Stimulated activated naive B cell treated with anti-CD40 and anti-IgM and Interleukin-4, amounts not matched to agents 10 μg/mL and 1 μg/mL and 100 μg/mL, for 72 hours (primary cell): ENCODE measurements at places on chromosomes 2 and 18.

DNA sequence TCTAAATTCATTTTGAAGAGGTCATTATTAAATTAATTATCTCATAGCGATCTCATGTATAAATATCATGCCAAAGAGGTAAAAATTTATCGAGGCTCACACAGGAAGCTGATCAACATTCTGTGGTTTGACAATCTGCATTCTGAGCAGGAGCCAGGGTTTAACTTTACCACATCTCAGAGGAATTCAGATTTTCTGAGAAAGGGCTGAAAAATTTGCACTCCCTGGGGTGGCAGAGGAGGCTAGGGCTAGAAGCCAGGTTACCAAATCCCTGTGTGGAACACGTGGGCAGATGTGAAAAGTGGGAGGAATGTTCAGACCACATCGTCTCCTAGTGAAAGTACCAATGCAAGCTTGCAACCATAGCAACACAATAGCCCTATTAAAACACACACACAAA lies 63.5 kb upstream of the CTLA4 start:
- peaks cover 38% of the 10 kb centered on the region for H3K27me3 ChIP-seq
- no peak overlapping the region for H3K4me3 ChIP-seq
- H3K4me1 ChIP-seq = peaks cover 13% of the 10 kb centered on the region

GRCh38 chr2:132419235-132419634 lies 2.6 kb downstream of the GPR39 start:
- H3K4me3 ChIP-seq = no peak overlapping the region
- peaks cover 23% of the 10 kb centered on the region for H3K27me3 ChIP-seq
- no peak for DNase-seq
- peaks cover 3% of the 10 kb centered on the region for H3K36me3 ChIP-seq

- H3K4me1 ChIP-seq = no peaks in the 10 kb centered on the region
- H3K36me3 ChIP-seq = no peaks in the 10 kb centered on the region
- DNase-seq = no peak
- no peak overlapping the region for H3K4me3 ChIP-seq
- H3K27ac ChIP-seq = no peak overlapping the region
- no peaks in the 10 kb centered on the region for H3K27me3 ChIP-seq
Observed at GRCh38 chr2:212667751-212668316, 129.2 kb upstream of the ERBB4 start.

DNA sequence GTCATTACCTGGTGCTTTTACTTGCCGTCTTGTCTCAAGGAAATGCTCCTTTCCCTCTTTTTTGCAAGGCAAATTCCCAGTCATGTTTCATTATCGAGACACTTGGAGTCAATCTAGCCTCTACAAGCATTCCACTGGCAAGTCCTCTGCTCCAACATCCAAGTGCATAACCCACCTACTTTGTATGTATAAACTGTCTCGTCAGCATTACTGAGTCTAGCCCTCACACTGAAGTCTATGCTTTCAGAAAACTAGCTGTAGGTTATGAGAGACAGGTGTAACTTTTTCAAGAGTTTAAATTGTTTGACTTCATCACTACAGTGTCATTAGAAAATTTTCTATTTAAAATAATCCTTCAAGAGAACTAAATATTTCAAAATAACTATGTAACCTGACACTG lies 319.2 kb downstream of the NBAS start:
- no peak overlapping the region for H3K4me3 ChIP-seq
- H3K27ac ChIP-seq = no peak overlapping the region
- H3K27me3 ChIP-seq = no peaks in the 10 kb centered on the region
- H3K36me3 ChIP-seq = peaks cover 19% of the 10 kb centered on the region

- H3K27ac ChIP-seq = no peak overlapping the region
- H3K27me3 ChIP-seq = peaks cover 43% of the 10 kb centered on the region
- no peaks in the 10 kb centered on the region for H3K4me1 ChIP-seq
- DNase-seq = no peak
Observed at GRCh38 chr2:95001051-95001562, 24.4 kb upstream of the MAL start.

- no peak for DNase-seq
- H3K4me3 ChIP-seq = no peak overlapping the region
- no peaks in the 10 kb centered on the region for H3K36me3 ChIP-seq
- no peak overlapping the region for H3K27ac ChIP-seq
- H3K27me3 ChIP-seq = peaks cover 29% of the 10 kb centered on the region
Observed at GRCh38 chr2:218077464-218078216, 8.6 kb downstream of the RUFY4 start.

- no peak for DNase-seq
- H3K27ac ChIP-seq = no peak overlapping the region
- peaks cover 20% of the 10 kb centered on the region for H3K4me1 ChIP-seq
- H3K36me3 ChIP-seq = peaks cover 9% of the 10 kb centered on the region
Observed at GRCh38 chr2:239361311-239361642, 39.5 kb downstream of the HDAC4 start.

- H3K36me3 ChIP-seq = no peaks in the 10 kb centered on the region
- H3K4me1 ChIP-seq = peaks cover 3% of the 10 kb centered on the region
- no peak for DNase-seq
- H3K27ac ChIP-seq = no peak overlapping the region
- no peak overlapping the region for H3K4me3 ChIP-seq
Observed at GRCh38 chr2:85804583-85804982, 50.8 kb downstream of the ATOH8 start.

GRCh38 chr18:35983147-35983546 lies 10.7 kb downstream of the RMP24 start:
- no peak for DNase-seq
- no peaks in the 10 kb centered on the region for H3K4me1 ChIP-seq
- H3K27me3 ChIP-seq = no peaks in the 10 kb centered on the region
- H3K27ac ChIP-seq = no peak overlapping the region
- no peak overlapping the region for H3K4me3 ChIP-seq
- H3K36me3 ChIP-seq = peaks cover 47% of the 10 kb centered on the region

GRCh38 chr2:126059379-126059778 lies 596.6 kb upstream of the GYPC start:
- no peak for DNase-seq
- no peaks in the 10 kb centered on the region for H3K4me1 ChIP-seq
- H3K36me3 ChIP-seq = no peaks in the 10 kb centered on the region
- no peak overlapping the region for H3K27ac ChIP-seq
- no peaks in the 10 kb centered on the region for H3K27me3 ChIP-seq
- no peak overlapping the region for H3K4me3 ChIP-seq

DNA sequence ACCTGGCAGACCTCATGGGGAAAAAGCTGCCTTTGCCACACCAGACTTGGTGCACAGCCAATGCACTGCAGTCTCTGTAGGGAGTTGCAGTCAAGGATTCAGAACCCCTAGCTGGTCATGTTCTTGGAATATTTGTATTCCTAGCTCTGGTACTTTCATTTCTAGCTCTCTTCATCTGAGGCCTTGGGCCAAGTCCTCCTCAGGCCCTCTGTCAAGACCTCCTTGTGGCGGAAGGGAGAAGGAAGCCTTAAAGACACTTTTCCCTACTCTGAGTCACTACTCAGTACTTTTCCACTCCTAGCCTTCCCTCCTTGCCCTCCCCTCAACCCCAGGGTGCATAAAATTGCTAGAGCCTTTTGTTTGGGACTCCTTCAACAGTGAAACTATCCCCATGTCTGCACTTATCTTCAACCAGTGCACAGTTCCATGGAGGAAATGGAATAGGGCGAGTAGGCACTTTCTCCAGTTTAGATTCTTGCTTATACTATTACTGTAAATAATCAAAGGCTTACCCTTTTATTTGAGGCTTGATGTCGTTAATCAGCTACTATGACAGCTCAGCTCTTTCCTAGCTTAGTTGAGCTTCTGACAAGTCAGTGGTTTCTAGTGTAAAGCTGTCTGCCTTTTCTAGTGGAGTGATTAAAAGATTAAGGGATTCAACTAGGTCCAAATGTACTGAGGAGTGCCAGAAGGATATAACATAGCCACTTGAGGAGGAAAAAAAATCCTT lies 15.8 kb downstream of the M1AP start:
- no peak overlapping the region for H3K27ac ChIP-seq
- DNase-seq = no peak
- H3K36me3 ChIP-seq = no peaks in the 10 kb centered on the region
- no peaks in the 10 kb centered on the region for H3K4me1 ChIP-seq

- DNase-seq = no peak
- peaks cover 22% of the 10 kb centered on the region for H3K4me1 ChIP-seq
- H3K27ac ChIP-seq = no peak overlapping the region
- H3K4me3 ChIP-seq = no peak overlapping the region
- H3K27me3 ChIP-seq = peaks cover 12% of the 10 kb centered on the region
Observed at GRCh38 chr2:69947325-69947931, 14.0 kb downstream of the ASPRV1 start.

DNA sequence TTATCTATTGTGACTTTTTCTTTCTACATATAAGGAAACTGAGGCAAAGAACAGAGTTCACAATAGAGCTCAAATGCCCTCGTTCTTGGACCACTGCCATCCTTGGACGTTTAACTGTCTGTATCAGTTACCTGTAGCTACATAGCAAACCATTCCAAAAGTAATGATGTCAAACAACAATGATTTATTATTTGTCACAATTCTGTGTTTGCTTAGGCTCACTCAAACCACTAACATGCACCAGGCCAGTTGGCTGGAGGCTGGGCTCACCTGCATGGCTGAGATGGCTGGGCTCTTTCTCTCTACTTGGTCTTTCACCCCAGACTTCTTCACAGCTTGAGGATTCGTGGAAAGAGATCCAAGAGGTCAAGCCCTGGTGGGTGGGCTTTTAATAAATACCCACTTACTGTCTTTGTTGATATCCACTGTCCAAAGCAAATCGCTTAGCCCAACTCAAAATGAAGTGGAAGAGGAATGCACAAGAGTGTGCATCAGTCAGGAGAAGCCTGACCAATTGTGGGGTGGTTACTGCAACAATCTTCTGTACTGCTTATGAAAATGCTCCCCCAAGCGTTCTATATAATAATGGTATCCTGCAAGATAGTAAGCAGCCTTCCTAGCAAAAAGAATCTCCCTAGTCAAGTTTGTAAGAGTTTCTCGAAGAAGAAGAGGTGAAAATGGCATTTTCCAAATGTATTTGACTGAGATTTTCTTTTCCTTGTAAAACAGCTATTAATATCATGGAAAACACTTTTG lies 163.5 kb upstream of the NT5C1B start:
- no peaks in the 10 kb centered on the region for H3K36me3 ChIP-seq
- DNase-seq = no peak
- H3K4me3 ChIP-seq = no peak overlapping the region

GRCh38 chr2:12325806-12326205 lies 390.9 kb upstream of the TRIB2 start:
- H3K27ac ChIP-seq = no peak overlapping the region
- no peaks in the 10 kb centered on the region for H3K36me3 ChIP-seq
- no peak overlapping the region for H3K4me3 ChIP-seq

DNA sequence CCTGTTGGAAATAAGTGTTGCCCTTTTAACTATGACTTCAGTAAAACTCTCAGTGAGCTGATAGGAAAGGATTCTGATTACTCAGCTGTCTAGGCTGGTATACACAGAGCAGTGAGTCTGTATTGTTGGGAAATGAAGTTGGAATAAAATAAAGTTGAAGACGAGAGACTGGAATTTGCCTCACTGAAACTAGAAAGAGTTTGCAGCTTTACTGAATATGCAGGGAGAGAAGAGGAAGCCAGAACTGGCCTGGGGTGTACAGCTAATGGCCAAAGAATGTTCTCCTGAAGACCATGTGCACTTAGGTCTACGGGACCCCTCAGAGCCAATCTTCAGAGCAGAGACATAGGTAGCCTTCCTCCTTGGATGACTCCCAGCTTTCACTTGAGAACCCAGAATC lies 26.5 kb downstream of the EIF4E2 start:
- DNase-seq = no peak
- H3K27ac ChIP-seq = no peak overlapping the region

GRCh38 chr2:73072416-73072815 lies 904 bp upstream of the SFXN5 start:
- peak overlapping the region; percentile 94 for H3K27ac ChIP-seq
- peaks cover 3% of the 10 kb centered on the region for H3K36me3 ChIP-seq
- H3K4me1 ChIP-seq = peaks cover 22% of the 10 kb centered on the region
- peak overlapping the region; percentile 88 for H3K4me3 ChIP-seq
- no peak for DNase-seq

DNA sequence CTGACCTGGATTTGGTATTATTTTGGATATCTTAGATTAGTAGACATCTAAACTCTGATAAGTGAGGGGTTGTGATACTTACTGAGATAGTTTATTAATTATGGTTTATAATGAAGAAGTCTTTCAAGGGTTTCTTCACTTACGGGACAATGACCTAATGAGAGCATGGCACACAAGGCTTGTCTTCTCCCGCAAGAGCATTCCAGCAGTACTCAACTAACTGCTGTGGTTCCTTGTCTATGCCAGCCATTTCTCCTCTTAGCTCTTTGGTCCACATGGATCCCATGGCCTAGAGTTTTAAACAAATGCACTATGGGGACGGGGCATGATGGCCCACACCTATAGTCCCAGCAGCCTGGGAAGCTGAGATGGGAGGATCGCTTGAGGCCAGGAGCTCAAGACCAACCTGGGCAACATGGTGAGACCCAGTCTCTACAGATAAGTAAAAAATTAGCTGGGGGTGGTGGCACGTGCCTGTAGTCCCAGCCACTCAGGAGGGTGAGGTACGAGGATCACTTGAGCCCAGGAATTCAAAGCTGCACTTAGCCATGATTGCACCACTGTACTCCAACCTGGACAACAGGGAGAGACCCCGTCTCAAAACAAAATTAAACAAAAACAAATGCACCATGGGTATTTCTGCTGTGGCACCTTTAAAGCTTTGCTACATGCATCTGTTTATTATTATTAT lies 161.7 kb upstream of the MYCN start:
- H3K36me3 ChIP-seq = no peaks in the 10 kb centered on the region
- H3K4me3 ChIP-seq = no peak overlapping the region
- no peaks in the 10 kb centered on the region for H3K4me1 ChIP-seq
- H3K27ac ChIP-seq = no peak overlapping the region
- no peak for DNase-seq

DNA sequence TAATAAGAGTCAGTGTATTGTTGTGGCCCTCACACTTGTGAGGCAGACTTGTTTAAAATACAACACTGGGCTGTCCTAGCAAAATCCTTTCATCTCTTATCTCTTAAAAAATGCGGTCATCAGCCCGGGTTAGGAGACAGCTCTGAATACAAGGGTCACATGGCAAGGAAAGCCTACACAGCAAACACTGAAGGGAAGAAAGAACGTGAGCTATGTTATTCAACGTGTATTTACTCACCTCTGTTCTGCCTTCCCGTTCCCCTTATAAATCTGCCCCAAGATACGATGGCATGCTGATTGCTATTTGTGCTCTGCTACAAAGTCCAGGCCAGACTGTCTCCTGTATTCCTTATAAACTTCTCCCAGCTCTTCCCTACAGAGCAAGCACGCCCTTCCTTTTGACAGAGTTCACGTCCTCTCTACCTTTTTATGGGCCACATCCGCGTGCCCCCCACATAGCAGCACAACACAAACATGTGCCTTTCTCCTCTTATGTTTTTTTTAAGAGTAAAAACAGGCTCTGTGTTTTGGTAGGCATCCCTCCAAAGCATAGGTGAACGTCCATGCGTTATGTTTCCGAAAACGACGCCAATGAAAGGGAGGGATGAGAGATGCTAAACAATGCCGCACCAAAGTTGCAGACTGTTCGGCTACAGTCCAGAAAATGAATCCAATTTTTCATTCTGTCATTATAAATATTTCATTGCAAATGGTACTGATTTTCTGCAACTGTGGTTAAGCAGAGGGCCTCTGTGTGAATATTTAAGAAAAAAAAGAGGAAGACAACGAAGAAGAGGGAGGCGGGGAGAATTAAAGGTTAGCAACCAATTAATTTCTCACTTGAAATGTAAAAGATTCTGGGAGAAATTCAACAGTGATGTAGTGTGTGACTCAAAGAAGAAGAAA lies 274.7 kb downstream of the ZNF521 start:
- H3K27ac ChIP-seq = no peak overlapping the region
- no peaks in the 10 kb centered on the region for H3K4me1 ChIP-seq
- no peaks in the 10 kb centered on the region for H3K36me3 ChIP-seq
